Activated CD8-positive, alpha-beta T cell treated with anti-CD3 and anti-CD28 coated beads, Interleukin-2, amount 10 ng/mL, durations not matched to agents 7 days and 5 days (primary cell): ENCODE measurements at places on chromosomes 2 and 18.

DNA sequence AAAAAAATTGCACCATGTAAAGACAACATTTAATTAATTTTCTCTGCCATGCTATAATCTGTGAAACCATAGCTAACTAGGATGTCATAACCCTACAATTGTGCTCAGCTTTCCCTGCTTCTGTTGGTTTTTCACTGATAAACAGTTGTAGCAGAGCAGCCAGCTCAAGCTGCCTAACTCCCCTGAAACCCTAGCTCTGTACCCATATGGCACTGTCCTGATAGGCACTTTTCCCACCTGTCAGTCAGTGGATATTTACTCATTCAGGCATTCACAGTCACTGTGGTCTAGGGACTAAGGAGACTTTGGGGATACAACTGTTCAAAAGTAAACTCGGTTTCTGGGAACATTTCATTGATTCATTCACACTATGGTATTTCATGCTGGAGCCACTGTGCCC lies 407.0 kb downstream of the DSEL start:
- no peaks in the 10 kb centered on the region for H3K36me3 ChIP-seq
- H3K27me3 ChIP-seq, result no peaks in the 10 kb centered on the region
- DNase-seq, result no peak
- no peak overlapping the region for H3K27ac ChIP-seq
- no peaks in the 10 kb centered on the region for H3K4me1 ChIP-seq

DNA sequence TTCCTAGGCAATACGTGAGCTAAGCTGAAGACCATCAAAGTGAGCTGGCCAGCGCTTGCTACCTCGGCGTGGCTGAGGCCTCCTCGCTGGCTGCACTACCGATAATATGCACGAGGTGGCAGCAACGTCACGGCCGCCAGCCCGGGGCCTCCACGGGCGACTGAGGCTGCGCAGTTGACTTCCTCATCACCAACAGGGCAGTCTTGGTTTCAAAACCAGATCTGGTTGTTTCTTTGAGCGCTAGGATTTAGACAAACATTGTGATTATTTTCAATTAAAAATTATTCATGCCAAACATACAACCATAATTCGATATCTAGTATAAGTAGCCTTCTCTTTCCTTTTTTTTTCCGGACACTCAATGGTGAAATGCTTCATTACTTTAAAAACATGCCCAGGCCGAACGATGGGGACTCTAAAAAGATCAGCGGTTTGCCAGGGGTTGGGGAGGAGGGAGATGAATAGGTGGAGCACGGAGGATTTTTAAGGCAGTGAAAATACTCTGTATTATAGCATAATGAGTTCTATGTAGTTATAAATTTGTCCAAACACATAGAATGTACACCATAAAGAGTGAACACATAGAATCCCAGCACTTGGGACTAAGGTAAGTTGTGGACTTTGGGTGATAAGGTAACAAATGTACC lies 52.0 kb downstream of the CYBRD1 start:
- peaks cover 5% of the 10 kb centered on the region for H3K27me3 ChIP-seq
- no peak overlapping the region for H3K27ac ChIP-seq
- DNase-seq, result peak; percentile 85
- no peak overlapping the region for H3K4me3 ChIP-seq
- peaks cover 8% of the 10 kb centered on the region for H3K4me1 ChIP-seq
- no peaks in the 10 kb centered on the region for H3K36me3 ChIP-seq

- no peak overlapping the region for H3K27ac ChIP-seq
- peaks cover 5% of the 10 kb centered on the region for H3K36me3 ChIP-seq
- peaks cover 14% of the 10 kb centered on the region for H3K4me1 ChIP-seq
- DNase-seq, result no peak
- H3K27me3 ChIP-seq, result no peaks in the 10 kb centered on the region
Observed at GRCh38 chr2:7835151-7835550, 846.7 kb upstream of the ID2 start.

DNA sequence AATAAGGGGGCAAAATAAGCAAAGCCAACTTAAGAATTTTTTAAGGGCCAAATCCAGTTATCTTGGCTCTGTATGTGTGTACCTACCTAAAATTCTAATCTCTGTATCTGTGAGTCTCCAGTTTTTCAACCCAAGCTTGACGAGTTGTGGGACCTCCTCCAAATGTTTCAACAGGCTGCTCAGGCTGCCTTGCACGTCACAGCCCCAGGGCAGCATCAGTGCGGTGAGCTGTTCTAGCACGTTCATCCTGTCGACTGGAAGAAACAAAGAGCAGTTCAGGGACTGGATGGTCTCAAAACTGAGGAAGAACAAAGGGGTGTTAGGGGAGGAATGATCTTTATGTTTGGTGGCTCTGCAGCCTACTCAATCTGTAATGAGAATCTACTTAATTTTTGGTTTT lies 29.4 kb downstream of the NLRC4 start:
- no peaks in the 10 kb centered on the region for H3K36me3 ChIP-seq
- H3K27me3 ChIP-seq, result no peaks in the 10 kb centered on the region
- H3K4me3 ChIP-seq, result no peak overlapping the region
- H3K4me1 ChIP-seq, result no peaks in the 10 kb centered on the region

DNA sequence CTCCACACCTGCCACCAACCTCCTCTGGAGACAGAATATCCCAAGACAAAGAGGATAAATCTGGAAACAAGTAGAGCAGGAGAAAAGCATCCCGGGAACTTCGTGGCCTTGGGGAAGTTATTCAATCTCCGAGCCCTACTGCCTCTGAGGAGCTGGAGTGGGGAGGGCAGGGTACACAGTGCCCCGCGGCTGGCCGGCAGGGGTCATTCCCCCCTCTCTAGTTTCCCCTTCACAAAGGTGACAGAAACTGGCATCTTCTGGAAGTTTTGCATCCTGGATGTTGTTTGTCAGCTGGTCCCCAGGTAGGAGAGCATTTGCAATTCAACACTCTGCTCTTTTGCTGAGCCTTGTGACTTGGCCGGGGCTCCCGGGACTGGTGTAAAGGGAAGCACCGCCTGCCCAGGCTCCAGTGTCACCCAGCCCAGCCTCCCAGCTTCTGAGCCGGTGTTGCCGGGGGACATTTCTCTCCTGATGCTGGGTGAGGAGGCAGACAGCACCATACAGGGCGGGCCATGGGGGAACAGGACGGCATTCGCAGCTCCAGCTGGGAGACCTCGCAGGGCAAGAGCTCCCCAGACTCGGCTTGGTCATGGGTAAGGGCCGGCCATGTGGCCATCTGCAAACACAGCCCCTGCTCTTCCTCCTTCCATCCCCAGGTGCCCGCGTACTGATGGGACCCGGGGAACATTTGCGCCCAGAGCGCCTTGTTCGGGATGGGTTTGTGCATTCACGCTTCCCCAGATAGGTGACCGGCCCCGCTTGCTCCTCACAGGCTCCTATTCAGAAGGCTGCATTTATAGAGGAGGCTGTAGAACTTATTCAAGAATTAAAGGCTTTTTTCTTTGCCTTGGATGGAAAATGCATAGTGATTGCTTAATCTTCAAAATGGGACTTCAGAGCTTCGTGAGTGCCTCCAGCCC lies 7.4 kb upstream of the NTSR2 start:
- no peak overlapping the region for H3K4me3 ChIP-seq
- H3K27me3 ChIP-seq, result peaks cover 31% of the 10 kb centered on the region
- peaks cover 8% of the 10 kb centered on the region for H3K4me1 ChIP-seq

DNA sequence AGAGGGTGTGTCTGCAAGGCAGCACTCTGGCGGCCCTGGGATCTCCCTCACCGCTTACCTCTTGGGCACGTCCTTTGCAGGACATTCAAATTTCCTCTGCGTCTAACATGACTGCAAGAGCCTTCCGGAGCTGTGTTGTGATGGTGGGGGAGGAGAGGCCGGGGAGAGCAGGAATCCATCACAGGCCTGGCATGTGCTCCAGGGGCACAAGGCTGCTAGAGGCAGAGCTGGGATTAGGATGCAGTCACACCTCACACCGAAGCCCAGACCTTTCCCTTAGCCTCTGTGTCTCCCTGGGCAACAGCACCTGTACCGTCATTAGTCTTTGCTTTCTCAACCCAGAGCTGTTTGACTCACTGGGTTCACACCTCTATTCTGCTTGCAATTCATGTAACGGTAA lies 111.3 kb downstream of the CMPK2 start:
- H3K27me3 ChIP-seq, result peaks cover 16% of the 10 kb centered on the region
- DNase-seq, result no peak
- no peaks in the 10 kb centered on the region for H3K36me3 ChIP-seq
- no peaks in the 10 kb centered on the region for H3K4me1 ChIP-seq

DNA sequence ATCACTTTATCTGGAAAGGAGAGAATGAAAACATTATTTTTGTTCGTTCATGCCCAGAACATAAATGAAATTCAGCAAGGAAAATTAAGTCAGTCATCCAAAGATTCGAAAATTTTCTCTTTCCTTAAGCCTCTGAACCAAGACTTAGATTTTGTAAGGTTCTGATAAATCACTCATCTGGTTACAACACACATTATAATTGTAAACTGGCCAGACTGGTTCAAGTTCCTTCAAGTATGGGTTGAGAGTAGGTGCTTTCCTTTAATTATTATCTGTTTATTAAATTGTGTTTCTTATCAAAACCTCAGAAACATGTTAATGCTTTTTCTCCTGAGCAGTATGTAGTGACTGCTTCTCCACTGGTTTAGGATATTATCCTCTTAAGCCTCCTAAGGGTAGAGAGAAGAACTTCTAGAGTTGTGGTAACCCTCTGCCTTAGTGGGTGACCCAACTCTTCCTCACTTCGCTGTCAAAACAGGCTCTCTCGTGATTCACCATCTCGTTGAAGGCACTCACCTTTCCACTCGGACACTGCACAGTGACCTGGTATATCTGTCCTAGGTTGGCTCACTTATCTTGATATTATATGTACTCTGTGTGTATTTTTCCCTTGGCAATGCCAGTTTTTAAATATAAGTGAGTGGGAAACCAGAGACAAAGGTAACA lies 325.9 kb downstream of the PAX3 start:
- no peaks in the 10 kb centered on the region for H3K36me3 ChIP-seq
- H3K4me3 ChIP-seq, result no peak overlapping the region
- H3K4me1 ChIP-seq, result no peaks in the 10 kb centered on the region
- no peak for DNase-seq
- H3K27me3 ChIP-seq, result no peaks in the 10 kb centered on the region

DNA sequence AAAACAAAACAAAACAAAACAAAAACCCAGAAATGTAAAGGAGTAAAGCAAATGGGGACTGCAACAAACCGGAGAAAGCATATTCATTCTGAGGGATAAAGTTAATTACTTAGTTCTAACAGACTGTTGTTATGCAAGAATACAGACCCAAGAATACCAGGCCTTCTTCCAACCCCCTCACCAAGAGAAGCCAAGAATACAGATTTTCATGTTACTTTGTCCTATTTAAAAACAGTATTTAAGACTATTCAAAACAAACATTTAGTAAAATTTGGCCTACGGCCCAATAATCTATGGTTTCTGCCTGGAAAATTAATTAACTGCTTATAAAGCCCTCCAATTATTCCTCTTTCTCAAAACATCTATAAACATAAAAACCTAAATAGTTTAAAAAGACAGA lies 91.4 kb downstream of the USP34 start:
- H3K36me3 ChIP-seq, result peaks cover 58% of the 10 kb centered on the region
- no peak overlapping the region for H3K4me3 ChIP-seq
- no peaks in the 10 kb centered on the region for H3K4me1 ChIP-seq
- DNase-seq, result no peak
